ENCODE measurements at places on chromosomes 2 and 18.

GRCh38 chr2:213763354-213763753 lies 479.1 kb downstream of the SPAG16 start:
- no peak for DNase-seq

- DNase-seq = no peak
Measured at GRCh38 chr2:201280191-201281040, 20.1 kb downstream of the CASP8 start.

DNA sequence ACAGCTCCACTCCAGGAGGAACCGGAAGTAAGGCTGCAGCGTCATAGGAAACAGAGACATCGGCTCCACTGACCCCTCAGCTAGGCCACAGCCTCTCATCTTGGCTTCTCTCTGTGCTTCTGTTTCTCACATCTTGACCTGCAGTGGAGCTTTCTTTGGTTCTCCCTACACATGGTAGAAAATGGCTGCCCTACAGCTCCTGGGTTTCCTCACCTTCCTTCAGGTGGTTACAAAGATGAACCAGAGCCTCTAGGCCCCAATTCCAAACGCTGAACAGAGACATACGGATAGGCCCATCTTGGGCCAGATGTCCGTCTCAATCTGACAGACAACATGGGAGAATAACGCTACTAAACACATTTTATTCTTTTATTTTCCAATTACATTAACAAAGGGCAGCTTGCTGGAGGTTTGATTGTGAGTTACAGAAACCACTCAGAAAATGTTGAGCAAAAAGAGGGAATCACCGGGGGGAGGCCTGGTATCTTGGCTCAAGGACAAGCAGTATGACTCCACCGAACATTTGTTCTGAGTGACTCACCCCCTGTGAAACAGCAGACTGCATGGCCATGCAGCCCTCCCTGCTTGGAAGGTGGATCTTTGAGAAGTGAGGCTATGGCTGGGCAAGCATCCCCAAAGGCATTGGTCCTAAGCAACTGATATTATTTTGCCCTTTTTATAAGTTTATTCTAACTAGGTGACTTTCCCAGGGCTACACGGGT lies 303.5 kb downstream of the CDCA7 start:
- no peak for DNase-seq

DNA sequence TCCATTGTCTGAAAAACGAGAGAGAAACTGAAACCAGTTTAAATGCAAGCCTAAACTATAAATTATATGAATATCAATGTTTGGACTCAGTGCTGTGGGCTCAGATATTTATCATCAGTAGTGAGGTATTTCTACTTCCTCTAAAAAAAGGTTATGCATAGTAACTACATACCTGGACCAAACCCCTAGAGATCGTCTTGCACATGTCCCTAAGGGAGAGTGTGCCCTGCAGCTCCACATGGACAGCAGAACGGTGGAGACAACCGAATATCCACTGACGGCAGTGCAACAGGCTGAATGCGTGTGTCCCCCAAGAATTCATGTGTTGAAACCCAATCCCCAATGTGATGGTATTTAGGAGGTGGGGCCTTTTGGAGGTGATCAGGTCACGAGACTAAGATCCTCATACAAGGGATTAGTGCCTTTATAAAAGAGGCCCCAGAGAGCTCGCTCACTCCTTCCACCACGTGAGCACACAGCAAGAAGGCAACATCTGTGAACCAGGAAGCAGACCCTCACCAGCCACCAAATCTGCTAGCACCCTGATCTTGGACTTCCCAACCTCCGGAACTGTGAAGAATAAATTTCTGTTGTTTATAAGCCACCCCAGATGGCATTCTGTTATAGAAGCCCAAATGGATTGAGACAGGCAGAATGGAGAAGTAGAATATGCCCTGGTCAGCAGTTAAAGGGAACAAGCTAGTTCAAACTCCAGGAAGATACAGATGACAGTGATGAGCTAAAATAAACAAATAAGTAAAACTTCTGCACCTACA lies 208.4 kb downstream of the ANAPC1 start:
- DNase-seq = no peak

GRCh38 chr2:40404517-40404916 lies 47.4 kb downstream of the SLC8A1 start:
- DNase-seq = no peak

DNA sequence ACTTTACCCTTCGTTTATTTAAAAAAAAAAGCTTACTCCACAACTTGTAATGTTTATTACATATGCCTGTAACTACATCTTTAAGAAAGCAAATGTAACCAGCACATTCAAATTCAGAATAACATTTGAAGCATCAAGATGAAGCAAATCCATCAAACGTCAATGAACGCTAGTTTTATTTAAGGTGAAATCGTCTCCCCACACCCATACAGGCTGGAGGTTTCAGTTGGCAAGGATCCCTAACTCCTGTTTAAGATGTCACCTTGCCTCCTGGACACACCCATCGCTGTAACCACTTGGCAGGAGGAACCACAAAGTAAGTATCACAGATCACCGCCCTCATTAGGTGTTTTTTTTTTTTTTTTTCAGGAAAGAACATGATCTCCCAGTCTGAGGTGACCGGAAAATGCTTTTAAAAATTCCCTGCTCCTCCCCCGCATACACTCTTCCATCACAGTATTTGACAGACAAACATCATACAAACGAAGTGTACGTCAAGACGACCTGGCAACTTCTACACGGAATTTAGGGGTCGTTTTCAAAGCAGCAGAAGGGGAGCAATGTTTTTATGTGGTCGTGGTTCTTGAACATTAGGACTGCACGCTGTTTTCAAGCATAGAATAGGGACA lies 19.7 kb upstream of the STPG4 start:
- no peak for DNase-seq

DNA sequence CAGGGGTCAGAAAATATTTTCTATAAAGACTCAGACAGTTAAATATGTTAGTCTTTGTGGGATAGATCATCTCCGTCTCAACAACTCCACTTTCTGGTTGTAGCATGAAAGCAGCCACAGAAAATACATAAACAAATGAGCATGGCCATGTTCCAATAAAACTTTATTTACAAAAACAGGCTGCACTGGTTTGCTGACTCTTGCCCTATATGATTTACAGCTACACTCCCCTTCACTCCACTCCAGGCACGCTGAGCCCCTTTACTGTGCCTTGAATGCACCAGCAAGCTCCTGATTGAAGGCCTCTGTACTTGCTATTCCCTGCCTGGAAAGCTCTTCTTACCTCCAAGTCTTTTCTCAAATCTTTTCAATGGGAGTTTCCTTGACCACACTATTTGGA lies 5.8 kb upstream of the STAMBP start:
- no peak for DNase-seq

DNA sequence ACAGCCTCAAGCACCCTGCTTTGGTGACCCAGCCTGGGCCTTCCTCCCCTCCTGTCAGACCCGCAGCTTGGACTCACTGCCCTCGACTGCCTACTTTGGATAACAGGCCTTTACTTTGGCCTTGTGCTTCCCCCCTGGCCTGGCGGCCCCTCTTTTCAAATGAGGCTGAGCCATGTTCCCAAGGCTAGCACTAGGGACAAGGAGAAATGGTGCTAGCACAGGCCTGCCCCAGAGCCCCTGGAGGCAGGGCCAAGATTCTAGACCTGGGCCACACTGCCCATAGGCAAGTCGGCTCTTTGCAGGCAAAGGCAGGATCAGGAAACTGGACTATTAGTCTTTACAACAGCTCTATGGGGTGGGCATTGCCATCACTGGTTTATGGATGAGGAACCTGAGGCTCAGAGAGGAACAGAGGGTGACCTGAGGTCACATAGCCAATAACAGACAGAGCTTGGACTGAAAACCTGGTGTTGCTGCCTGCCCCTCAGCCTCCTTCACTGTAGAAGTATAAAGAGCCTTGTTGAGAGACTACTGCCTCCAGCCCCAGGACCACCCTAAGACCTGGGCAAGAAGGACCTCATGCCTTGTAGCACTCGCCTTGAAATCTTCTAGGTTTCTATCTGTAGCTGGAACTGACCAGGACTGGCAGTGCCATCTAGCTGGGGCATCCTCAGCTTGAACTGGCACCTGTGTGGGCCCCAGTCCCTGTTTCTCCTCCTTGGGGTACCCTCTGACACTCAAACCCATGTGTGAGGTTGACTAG lies 266.3 kb downstream of the DYSF start:
- no peak for DNase-seq

DNA sequence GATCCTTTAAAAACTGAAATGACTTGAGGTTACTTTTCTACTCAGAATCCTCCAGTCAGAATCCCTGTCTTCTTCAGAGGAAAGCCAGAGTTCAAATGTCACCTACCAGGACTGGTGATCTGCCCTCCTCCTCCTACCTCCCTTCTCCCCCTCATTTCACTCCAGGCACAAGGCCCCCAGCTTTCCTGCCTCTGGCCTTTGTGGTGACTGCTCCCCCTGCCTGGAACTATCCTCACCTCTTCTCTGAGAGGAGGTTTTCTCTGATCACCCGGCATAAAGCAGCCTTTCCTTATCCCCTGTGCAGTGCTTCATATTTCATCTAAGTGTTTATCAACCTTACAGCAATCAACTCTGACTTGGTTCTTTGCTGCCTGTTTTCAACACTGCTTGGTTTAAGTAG lies 6.8 kb downstream of the B3GNT2 start:
- DNase-seq = peak; percentile 45

GRCh38 chr2:26243470-26244308 lies 743 bp downstream of the HADHA start:
- DNase-seq = peak; percentile 40

GRCh38 chr2:208413931-208414330 lies 7.3 kb downstream of the PTH2R start:
- DNase-seq = no peak

- no peak for DNase-seq
Measured at GRCh38 chr2:234291765-234292204, 205.1 kb downstream of the ARL4C start.

- DNase-seq = no peak
Measured at GRCh38 chr2:19857806-19858205, 44.0 kb downstream of the TTC32 start.

DNA sequence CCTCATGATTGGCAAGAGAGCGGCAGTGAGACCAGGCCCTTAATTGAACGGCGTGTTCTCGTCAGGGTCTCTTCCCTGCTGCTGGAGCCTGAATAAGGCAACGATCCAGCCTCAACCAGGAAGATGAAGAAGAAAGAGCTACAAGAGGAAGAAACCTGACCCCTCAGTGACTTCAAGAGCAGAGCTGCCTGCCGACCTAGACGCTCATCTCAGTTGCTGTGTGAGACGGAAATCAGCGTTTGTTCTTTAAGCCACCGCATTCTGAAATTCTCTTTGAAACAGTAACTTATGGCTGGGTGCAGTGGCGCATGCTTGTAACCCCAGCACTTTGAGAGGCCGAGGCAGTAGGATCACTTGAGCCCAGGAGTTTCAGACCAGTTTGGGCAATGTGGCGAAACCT lies 29.6 kb upstream of the KCNG3 start:
- DNase-seq = no peak

- peak; percentile 44 for DNase-seq
Measured at GRCh38 chr2:205166745-205167144, 515.6 kb upstream of the NRP2 start.

DNA sequence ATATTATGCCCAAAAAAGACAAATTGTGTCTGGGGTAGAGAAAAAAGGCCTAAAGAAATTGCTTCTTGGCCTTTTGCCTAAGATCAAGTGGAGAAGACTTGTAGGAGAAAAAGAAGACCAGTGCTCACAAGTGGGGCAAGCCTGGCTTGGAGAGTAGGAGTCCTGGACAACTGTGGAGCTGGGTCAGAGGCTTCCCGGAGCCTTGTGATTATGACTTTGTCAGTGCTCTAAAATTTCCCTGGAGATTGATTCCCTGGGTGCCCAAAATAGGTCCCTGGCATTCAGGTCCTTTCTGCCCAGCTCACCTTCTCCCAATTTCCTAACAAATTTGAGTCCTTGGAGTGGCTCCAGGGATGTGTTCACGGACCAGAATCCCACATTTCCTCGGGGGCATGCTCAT lies 787 bp upstream of the TRIM54 start:
- DNase-seq = no peak

DNA sequence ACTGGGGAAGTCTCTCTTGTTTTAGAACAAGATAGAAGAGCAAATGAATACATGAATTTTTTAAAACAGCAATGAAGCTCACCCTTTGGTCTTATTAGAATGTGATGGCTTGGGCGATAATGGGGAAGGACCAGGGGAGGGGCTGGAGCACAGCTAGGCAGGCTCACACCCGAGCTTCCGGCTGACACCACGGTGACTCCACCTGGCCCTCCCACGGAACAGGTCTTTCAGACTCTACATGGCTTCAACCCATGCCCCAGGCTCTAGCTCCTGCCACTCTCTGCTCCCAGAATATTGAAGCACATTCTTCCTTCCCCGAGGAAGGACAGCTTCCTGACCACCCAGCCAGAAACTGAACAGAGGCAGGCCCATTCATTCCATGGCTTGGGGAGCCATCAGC lies 127.5 kb upstream of the AGAP1 start:
- DNase-seq = no peak

DNA sequence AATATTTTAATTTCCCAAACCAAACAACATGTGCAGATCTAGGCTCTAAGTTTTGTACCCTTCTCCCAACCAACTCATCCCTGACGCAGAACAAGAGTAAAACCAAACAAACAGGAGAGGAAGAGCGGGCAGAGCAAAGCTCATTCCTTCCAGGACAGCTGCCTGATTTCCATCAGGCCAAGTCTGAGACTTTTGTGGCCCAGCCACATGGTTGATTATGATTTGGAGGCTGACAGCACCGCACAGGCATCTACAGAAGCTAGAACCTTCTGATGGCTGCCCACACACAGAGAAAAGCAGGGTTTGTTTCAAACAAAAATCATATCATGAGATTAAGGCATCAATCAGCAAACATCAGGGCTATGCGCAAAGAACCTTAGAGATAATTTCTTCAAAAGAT lies 262.6 kb downstream of the TNS1 start:
- no peak for DNase-seq

- DNase-seq = no peak
Measured at GRCh38 chr18:59006461-59007067, 133.1 kb upstream of the SEC11C start.

DNA sequence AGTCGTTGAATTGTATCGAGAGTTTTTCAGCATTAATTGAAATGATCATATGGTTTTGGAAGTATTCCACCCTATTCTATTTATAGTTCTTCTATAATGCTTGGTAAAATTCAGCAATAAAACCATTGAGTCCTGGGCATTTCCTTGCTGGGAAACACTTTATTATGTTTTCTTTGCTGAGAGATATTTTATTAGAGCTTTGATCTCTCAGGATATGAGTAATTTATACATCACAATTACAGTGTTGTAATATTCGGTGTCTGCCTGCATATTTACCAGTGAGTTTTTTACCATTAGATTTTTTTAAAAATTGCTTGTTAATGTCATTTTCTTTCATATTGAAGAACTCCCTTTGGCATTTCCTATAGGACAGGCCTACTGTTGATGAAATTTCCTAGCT lies 402.7 kb upstream of the FSIP2 start:
- no peak for DNase-seq
